ENCODE measurements at places on chromosomes 6 and 20.

GRCh38 chr20:59988141-59988540 lies 29.9 kb downstream of the CDH26 start:
- DNase-seq: no peak

DNA sequence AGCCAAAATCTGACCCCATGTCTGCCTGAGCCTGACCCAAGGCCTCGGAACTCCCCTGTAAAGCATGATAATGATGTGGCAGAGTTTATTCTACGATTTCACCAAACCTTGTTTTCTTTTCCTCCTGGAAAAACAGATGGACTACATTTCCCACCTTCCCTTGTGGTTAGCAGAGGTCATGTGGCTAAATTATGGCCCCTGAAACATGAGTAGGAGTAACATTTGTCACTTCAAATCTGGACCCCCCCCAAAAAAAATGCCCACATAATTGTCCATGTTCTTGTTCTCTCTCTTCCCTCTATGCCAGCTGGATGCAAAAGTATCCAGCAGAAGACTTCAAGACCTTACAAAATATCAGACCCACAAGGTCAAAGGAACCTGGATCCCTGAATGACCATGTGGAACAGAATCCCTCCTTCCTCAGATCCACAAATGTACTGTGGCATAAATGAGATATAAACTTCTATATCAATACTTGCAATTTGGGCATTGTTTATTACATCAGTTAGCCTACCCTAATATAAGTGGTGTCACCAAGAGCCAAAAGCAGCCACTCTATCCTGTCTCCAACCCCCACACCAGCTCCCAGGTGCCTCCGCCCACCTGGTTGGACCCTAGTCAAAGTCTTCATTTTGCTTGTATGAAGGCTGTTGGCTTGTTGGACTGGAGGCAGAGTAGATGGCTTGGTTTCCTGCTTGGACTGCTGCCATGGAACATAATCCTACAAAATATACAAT lies 1.4 kb downstream of the C20orf96 start:
- DNase-seq: no peak

DNA sequence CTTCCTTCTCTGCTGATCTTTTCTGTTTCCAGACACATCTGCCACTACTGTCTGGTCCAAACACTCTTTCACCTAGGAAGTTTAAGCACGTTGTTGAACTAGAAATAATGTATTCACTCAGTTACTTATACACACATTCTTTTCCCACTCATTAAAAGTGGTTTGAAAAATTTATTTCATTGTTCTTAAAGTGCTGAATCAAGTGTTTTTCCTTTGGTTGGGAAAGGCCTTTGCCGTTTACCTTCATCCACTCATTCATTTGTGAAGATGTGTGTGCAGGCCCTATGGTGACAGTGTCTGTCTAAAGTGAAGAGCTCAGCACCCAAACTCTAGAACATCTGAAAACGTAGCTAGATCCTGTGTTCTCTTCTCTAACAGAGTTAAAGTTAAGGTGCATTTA lies 64.2 kb upstream of the AGPAT4 start:
- no peak for DNase-seq

DNA sequence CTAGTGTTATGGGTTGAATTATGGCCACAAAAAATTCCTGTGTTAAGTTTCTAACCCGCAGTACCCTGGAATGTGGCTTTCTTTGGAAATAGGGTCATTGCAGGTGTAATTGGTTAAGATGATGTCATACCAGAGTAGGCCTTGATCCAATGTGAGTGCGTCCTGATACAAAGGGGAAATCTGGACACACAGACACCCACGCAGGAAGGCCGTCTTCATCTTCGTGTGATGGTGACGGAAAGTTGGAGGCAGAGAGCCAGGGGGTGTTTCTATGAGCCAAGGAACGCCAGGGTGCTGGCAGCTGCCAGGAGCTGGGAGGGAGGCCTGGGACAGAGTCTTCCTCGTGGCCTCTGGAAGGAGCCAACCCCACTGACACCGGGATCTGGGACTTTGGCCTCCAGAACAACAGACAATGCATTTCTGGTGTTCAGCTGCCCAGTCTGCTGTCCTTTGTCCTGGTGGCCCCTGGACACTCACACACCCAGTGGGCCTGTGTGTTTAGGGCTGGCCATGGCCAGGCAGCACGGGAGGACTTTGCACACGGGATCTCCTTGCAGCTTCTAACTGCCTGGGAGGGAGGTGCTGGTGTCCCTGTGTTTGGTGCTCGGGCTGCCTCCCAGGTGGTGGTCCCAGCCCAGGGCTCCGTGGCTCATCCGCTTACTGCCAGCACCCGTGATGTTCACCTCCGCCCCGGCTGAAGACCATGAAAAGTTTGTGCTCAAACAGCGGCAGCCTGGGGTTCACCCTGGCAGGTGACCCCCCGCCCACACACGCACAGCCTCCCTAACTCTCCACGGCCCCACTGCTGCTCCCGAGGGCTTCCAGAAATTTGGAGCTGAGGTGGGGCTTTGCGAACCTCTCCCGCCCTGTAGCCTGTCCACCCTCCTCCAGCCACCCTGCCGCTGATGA lies 53.4 kb upstream of the GATA5 start:
- DNase-seq: no peak

DNA sequence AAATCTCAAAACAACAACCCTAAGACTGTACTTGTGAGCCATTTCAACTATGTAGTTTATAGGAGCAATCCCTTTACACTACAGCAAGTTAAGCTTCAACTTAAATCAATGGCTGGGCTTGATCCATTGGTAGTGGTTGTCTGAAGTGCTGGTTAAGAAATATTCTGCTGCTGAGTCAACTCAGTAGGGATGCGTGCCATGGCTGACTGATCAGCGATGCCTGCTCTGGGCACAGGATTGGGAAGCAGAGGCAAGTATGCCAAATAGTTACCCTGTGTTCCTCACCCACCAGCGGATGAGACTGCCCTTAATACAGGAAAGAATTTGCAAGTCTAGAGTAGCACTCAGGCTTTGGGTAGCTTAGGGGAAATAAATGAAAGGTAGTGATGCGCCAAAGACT lies 41.5 kb downstream of the GCM1 start:
- no peak for DNase-seq

DNA sequence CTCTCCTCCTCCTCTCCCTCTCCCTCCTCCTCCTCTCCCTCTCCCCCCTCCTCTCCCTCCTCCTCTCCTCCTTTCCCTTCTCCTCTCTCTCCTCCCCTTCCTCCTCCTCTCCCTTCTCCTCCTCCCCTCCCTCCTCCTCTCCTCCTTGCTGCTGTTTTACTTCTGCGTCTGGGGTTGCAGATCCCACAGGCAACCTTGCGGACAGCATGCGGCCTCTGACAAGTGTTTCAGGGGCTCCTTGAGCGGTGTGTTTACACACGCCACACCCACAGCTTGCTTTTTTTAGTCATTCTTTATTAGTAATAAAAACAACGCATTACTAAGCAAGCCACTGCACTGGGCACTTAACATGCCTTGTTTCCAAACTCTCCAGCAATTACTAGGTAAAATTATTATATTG lies 81.9 kb downstream of the TFAP2C start:
- DNase-seq: no peak

DNA sequence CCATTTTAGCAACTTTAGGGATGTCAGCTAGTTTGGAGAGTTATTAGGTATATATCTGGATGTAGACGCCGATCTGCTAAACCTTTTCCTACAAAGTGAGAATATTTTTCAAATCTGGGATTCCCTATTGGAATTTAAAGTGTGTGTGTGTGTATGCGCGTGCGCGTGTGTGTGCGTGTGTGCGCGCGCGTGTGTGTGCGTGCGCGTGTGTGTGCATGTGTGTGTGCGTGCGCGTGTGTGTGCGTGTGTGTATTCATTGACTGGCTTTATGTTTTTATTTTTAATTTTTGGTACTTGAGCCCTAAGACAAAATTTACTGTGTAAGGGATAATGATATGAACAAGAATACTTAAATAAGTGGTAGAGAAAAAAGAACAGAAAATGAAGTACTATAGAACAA lies 8.1 kb downstream of the PRL start:
- DNase-seq: no peak

DNA sequence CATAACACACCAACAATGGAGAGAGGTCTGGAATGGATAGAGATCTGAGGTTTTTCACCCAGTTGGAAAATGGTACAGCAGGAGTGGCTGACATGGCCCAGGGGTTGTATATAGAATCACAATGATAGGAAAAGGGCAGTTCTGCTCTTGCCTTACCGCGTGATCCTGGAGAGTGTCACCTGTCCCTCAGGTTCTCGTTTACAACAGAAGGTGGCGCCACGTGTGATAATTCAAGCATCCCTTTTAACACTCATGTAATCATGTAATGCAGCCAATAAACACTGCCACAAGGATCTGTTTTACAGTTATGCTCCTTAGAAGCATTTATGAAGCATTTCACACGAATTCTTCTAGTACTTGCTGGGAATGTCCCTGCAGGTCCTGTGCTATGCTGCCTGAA lies 12.9 kb upstream of the WFDC2 start:
- DNase-seq: no peak

- no peak for DNase-seq
Observed at GRCh38 chr6:170378502-170378901, 71.9 kb downstream of the FAM120B start.

DNA sequence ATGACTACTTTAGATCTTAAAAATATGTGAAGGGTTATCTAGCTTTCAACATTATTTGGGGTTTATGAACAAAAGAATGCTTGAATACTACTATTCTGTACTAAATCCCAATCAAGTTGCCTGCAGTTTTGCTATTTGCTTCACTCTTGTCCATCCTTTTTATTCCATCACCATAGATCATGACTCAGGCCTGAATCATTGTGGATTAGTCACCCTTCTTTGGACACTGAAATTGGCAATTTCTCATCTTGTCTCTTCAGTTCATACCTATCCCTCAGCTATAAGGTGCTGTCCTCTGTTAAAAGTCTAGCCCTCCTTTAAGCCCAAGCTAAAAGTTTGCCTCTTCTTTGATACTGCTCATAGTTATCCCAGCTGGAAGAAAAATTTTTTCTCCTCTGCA lies 199.1 kb downstream of the CENPW start:
- DNase-seq: no peak

GRCh38 chr6:150208611-150209352 lies 65.9 kb downstream of the PPP1R14C start:
- no peak for DNase-seq

DNA sequence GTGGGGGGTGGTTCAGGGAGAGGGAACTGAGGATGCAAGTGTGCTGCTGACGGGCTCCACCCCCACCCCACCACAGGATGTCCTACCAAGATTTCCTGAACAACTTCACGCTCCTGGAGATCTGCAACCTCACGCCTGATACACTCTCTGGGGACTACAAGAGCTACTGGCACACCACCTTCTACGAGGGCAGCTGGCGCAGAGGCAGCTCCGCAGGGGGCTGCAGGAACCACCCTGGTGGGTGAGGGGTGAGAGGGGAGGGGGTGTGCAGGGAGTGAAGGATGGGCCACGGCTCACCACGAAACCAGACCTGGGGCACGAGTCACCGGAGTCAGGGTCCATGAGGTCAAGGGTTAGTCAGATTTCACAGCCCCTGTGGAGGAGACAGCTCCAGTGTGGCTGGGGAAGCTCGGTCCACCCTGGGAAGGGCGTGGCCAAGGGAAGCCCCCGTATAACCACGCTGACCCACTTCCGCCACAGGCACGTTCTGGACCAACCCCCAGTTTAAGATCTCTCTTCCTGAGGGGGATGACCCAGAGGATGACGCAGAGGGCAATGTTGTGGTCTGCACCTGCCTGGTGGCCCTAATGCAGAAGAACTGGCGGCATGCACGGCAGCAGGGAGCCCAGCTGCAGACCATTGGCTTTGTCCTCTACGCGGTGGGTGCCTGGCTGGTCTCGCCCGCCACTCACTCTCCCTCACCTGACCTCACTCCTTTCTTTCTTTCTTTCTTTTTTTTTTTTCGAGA lies 18.3 kb downstream of the CAPN11 start:
- DNase-seq: no peak

- DNase-seq: peak; percentile 29
Observed at GRCh38 chr20:10218536-10219451, at the start of gene SNAP25. TSS of gene SNAP25 (plus strand) at chr20:10218830. CDS start at chr20:10275492, 56,662 bp downstream.

DNA sequence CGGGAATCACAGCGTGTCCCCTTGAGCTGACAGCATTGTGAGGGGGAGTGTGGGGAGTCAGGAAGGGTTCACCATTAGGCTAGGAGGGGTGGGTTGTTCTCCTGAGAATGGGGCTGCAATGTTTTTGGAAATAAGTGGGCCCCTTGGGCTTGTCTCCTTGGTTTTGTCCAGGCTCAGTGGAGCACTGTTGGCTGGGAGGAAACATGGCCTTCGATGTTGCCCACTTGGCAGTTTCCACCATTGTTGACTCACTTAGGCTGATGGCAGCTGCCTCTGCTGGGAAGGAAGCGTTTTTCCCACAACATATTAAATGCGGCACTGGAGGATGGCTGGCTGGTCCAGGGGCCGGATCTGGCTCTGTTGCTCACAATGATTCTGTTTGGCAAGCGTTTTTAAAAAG lies 512.1 kb downstream of the QKI start:
- DNase-seq: no peak

Data from T-helper 1 cell (primary cell).